AG04449 (cell line): ENCODE measurements at places on chromosomes 3 and 15.
A peak's percentile ranks its signal among the peaks of the same experiment; 100 is the strongest.

GRCh38 chr15:49471733-49472132 lies 48.7 kb downstream of the FGF7 start:
- no peak for DNase-seq

GRCh38 chr3:38120693-38121450 lies 16.1 kb downstream of the ACAA1 start:
- DNase-seq: no peak

GRCh38 chr3:8341821-8342247 lies 159.8 kb upstream of the LMCD1 start:
- no peak for DNase-seq

DNA sequence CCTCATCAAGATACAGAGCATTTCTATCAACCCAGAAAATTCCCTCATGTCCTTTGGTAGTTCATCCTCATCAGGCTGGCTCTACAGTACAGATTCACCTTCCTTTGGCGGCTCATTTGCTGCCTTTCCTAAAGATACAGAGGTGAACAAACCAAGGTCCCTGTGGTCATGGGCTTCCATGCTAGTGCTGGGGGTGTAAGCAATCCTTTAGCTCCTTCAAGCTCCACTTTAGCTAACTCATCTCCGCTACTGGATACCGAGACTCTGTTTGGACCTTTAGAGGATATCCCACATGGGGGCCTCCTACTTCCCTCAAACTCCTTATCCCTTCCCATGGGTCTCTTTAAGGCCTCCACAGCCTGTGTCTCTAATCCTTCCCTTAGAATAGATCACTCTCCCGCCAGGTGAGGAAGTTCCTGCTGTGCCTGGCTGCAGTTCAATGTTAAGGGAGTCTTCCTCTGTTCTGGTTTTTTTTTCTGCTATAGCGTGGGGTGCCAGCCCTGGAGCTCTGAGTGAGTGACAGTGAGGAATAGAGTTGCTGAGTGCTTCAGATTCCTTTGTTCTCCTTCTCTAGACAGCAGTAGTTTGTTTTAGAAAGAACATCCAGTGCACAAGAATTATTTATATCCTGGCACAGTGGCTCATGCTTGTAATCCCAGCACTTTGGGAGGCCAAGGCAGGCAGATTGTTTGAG lies 30.7 kb downstream of the CLEC3B start:
- DNase-seq: no peak

- DNase-seq: no peak
Observed at GRCh38 chr3:138479438-138479863, 45.0 kb downstream of the ESYT3 start.

- no peak for DNase-seq
Observed at GRCh38 chr15:101104141-101104540, 147.7 kb downstream of the CHSY1 start.

DNA sequence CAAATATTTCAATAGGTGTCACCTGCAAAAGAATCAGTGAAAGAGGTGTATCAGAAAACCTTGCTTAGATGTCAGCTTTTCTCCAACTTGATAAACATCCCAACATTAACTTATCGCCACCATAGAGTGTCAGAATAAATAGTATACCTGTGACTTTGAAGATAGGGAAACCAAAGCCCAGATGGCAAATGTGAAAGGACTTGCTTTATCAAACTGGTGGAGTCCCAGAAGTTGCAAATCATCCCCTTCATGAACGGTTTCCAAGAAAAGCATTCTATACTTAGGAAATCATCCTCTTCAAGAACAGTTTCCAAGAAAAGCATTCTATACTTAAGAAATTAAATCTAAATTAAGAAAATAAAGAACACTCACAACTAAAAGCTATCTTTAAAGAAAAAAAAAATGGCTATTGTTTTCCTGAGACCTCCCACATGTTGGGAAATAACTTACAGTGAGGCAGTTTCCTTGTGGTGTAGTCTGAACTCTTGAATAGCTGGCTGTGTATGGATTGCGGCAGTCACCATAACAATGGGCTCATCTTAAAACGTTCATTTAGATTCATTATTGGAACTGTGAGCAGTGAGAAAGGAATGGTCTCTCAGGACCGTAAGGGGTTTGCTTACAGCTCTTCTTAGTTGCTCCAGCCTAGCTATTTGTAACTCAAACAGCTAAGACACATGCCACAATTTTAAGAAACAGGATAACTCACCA lies 56.5 kb downstream of the GHSR start:
- DNase-seq: peak; percentile 57

DNA sequence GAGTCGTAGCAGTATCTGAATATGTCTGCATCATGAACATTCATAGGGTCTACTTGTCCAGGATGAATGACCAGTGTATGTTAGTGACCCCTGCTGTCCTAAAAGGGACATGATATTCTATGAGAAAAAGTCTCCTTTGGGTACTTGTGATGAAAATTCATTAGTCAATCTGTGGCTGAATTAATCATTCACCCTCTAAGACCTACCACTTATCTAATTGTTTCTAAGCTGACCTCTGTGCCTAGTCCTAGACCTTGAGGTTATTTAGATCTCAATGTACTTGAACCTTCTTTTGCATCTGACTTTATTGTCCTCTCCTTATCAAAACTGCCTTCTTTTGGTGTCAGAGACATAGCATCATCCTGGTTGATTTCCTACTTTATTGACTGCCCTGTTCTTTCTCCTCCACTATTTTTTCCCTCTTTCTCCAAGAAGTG lies 799.3 kb downstream of the DIPK2A start:
- peak; percentile 1 for DNase-seq

GRCh38 chr3:69239063-69239462 lies 116.7 kb upstream of the LMOD3 start:
- no peak for DNase-seq

GRCh38 chr3:107643038-107643883 lies 120.5 kb downstream of the BBX start:
- DNase-seq: no peak

DNA sequence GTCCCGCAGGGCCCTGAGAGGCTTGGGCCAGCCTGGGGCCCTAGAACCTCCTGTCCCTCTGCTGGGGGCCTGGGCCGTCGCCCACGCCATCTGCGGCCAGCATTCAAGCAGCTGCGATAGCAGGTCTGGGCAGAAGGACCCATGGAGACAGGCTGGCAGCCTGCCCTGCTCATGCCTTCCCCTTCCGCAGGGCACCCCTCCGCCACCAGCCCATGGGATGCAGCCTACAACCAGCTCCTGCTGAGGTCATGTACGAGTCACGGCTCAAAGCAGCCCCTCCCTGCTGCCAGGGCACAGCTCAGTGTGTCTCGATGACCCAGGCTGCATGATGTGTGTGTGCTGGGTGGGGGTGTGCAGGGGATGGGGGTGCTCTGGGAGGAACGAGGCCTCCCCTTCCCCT lies 27.8 kb downstream of the DUSP7 start:
- DNase-seq: no peak

- no peak for DNase-seq
Observed at GRCh38 chr3:194805546-194805945, 119.9 kb downstream of the FAM43A start.

DNA sequence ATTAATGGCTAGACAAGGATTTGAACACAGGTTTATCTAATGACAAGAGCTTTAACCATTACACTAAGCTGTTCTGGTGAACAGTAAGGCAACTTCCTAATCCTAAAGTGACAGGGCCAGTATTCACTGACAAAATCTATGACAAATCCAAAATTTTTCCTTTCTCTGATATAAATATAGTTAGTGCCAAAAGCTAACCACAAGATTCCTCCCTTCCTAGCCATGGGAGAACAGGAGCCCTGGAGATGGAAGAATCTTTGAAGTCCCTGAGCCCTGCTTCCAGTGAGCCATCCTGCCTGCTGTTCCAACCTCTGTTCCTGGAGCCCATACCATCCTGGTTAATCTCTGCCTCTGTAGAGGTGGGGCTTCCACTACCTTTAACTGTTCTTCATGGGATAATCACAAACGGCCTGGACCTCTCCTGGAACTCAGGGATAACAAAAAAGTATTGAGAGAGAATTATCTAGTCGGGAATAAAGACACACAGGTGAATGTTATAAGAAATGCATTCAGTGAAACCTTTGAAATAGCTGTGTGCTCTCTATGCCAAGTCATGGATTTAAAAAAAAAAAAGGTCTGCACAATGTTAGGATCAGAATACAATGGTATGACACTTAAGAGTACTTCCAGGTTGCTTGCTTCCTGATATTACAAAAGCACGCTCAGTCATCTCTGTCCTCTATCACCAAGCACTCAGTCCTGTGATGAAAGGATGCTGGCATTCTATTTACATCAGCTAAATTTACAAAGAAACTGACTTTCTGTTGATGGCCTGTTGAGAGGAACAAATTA lies 235.8 kb downstream of the SUCLG2 start:
- no peak for DNase-seq

- DNase-seq: peak; percentile 98
Observed at GRCh38 chr3:66428733-66429132, 72.1 kb downstream of the LRIG1 start.

DNA sequence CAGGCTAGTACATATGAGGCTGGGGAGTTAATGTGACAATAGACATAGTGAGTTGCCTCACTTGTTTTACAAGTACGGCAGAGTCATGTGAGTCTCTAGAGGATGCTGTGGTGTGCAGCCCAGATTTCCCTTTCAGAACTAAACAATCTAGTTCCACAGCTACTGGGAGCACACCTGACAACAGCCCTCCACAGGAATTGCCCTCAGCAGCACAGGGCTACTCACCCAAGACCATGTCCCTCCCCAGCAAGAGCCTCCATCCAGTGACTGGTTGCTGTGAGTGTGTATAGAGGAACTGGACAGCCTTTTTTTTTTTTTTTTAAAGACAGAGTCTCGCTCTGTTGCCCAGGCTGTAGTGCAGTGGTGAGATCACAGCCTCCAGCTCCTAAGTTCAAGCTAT lies 40.2 kb upstream of the UBE2E2 start:
- no peak for DNase-seq

DNA sequence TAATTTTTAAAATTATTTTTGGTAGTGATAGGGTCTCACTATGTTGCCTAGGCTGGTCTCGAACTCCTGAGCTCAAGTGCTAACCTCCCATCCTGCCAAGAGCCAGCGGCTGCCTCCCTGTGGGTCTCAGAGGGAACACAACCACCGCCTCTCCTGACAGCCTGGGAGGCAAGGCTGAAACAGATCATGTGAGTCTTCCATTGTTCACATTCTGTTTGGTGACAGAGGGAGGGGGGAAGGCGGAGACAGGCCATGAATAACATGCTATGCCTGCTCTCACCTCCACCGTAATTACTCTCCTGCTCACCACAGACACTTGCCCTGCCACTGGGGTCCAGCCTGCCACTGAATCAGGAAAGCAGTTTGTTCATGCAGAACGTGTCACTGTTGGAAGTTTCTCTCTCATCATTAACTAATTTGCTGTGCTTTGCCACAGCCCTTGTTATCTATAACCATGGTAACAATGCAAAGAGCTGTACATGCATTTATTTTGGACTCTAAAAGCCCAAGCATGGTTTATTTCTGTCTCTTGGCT lies 78.4 kb upstream of the RASGRF1 start:
- DNase-seq: no peak

- no peak for DNase-seq
Observed at GRCh38 chr3:148816981-148817525, 10.6 kb upstream of the CPB1 start.
